Stimulated activated CD8-positive, alpha-beta memory T cell treated with anti-CD3 and anti-CD28 coated beads, Interleukin-2, amount 100 ng/mL, for 1 hour (primary cell): ENCODE measurements at places on chromosomes 1 and 21.

DNA sequence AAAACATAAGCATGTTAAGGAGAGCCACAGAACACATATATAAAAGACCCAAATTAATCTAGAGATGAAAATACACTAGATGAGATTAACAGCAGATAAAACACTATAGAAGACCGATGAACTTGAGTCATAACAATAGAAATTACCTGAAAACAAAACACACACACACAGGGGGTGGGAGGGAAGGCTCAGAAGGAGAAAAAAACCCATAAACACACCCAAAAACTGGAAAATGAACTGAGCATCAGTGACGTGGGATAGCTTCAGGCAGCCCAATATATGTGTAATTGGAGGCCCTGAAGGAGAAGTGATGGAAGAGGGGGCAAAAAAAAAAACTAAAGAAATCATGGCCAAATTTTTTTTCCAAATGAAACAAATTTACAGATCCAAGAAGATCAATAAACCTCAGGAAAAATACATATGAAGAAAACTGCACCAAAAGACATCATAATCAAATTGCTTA is 11.4 kb downstream of the ALDH9A1 start:
- DNase-seq: no peak

DNA sequence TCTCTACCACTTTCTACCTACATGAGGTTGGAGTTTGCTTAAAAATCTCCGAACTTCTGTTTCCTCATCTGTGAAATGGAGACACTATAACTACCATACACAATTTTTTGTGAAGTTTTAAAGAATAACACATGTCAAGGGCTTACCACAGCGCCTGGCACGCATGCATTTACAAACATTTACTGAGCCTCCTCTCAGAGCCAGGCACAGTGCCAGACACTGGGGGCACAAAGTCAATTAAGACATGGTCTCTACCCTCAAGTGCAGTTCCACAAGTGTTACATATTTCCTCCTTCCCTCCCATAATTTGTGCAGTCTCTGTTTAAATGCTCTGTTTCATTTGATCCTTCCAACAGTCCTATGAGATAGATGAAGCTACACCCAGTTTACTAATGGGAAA is 356.4 kb upstream of the ESRRG start:
- DNase-seq: no peak

- DNase-seq: no peak
Observed at GRCh38 chr1:33296824-33297223, 24.1 kb downstream of the A3GALT2 start.

GRCh38 chr1:36831186-36831810 is 203.0 kb downstream of the GRIK3 start:
- DNase-seq: no peak

DNA sequence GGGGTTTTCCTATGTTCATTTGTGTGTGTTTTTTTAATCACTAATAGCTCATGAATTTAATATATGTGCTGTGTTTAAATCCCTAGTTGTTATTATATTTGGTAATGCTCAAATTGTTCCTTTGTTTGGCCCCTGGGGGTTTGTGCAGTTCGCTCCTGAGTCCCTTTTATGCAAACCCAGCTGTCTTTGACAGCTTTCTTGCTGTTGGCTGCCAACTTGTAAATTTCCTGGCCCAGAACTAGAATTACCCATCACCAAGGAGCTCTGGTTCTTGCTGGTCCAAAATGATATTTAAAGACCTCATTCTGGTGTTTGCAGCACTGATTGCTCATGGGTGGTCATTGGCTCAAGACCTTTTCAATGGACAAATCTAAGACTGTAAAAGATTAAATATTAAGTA is 39.6 kb upstream of the PGBD5 start:
- DNase-seq: no peak

DNA sequence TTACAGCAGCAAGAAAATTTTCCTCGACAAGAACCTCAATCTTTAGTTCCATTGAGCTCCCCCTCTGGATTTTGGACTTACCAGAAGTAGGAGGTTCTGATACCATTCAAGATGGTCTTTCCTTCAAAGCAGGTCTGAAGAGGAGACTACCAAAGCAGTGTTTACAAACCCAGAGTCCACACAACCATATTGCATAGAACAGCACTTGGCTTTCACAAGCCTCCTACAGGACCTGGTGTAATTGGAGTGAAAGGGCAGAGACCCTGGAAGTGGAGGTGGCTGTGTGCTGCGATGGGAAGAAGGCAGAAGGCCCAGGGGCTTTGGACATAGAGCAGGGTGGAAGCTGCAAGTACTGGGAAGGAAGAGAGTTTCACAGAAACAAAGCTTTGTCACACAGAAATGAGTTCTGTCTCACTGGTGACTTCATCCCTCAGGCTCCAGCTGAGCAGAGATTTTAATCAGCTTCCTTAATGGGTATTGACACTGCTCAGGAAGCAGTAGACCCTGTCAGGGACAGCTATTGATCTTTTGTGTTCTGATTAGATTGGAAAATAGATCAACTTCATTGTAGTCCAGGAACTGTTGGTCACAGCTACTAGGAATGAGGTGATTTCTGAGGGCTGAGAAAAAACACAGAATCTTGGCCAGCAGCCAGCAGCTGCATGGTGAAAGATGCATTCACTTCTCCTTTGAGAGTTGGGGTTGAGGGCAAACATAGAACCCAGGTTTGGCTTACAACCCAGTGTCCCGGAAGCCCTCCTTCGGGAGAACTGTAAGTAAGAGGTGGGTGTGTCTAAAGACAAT is 124.0 kb downstream of the SYT2 start:
- DNase-seq: no peak

- DNase-seq: no peak
Observed at GRCh38 chr21:26469789-26470188, 103.3 kb downstream of the CYYR1 start.
